ENCODE measurements at places on chromosomes 5 and 9.

GRCh38 chr9:565528-565927 lies 276.0 kb upstream of the DMRT1 start:
- DNase-seq: no peak

- no peak for DNase-seq
These were observed 935.7 kb upstream of the NUDT12 start for GRCh38 chr5:104498281-104498680.

- no peak for DNase-seq
These were observed 191.1 kb upstream of the DMRT1 start for GRCh38 chr9:650362-650761.

GRCh38 chr5:123524146-123524545 lies 12.2 kb downstream of the CSNK1G3 start:
- DNase-seq: no peak

GRCh38 chr9:130209422-130209821 lies 37.2 kb downstream of the NCS1 start:
- DNase-seq: no peak

GRCh38 chr5:98163796-98164493 lies 609.5 kb upstream of the RGMB start:
- DNase-seq: no peak

- peak; percentile 84 for DNase-seq
These were observed 36.7 kb upstream of the TIFAB start for GRCh38 chr5:135488727-135489465.

DNA sequence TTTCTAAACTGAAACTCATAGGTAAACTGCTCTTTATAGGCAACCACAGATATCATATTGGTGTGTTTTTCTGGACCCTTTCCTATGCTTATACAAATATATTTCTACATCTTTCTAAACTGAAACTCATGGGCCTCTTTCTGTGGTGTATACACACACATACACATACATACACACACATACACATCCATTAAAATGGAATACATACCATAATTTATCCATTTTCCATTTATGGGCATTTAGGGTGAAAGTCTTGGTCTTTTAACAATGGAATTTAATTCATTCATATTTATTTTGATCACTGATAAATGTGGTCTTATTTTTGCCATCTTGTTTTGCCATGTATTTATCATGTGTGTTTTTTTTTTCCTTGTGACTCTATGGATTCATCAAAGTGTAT lies 44.1 kb downstream of the SLC22A5 start:
- no peak for DNase-seq

GRCh38 chr5:78553580-78554353 lies 94.8 kb downstream of the LHFPL2 start:
- no peak for DNase-seq

GRCh38 chr5:6644794-6645241 lies 11.6 kb downstream of the SRD5A1 start:
- no peak for DNase-seq

DNA sequence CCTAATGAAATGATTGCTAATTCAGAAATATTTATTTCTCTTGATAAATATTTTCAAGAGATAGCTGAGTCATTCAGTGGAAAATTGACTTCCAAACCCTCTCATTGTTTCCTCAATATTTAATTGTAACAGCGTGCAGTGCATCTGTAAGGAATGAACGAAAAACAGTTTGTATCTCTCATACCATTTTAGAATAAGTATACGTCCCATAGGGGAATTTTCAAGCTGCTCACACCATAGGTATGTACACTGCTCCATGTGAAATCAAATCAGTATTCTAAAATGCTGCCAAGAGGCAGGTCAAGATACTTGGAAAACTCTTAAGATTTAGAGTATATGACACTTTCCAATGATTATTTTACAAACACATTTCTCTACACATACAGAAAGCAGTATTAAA lies 202.2 kb downstream of the ARL15 start:
- DNase-seq: no peak

DNA sequence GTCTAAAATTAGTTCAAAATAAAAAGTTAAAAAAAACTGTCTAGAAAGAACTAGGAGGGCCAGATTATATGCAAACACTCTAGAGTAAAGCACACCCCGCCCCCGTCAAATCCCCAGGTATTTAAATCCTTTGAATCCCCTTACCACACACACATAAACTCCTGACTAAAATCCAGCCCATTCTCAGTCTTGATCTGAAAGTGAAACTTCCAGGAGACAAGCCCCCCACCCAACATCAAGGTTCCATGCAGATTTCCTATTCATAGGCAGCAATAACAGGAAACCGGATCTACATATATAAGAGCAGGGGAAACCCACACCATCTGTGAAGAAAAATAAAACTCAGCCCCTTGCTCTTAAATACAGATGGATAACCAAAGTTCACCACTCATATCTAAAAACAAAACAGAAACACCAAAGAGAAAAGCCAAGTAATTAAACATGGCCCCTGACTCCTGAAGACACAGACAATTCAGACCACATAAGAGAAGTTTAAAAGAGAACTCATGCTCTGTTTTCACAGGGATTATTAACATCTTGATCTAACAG lies 42.3 kb downstream of the MARCHF3 start:
- no peak for DNase-seq

DNA sequence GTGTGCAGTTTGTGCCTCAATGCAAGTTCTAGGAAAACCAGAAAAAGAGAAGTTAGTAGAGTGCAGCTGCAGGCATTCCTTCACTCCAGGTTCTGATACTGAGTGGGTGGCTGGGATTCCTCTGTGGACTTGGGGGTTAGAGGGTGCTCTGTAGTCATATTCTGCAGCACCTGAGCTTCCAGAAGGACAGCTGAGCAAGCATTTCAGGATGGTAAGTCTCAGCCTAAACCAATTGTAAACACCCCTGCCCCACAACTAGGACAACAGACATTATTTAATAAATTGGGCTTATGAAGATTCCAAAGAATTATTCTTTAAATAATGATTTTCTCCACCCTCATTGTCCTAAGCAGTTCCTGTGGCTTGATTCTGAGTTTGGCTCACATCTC lies 9.1 kb downstream of the FAXDC2 start:
- DNase-seq: no peak

DNA sequence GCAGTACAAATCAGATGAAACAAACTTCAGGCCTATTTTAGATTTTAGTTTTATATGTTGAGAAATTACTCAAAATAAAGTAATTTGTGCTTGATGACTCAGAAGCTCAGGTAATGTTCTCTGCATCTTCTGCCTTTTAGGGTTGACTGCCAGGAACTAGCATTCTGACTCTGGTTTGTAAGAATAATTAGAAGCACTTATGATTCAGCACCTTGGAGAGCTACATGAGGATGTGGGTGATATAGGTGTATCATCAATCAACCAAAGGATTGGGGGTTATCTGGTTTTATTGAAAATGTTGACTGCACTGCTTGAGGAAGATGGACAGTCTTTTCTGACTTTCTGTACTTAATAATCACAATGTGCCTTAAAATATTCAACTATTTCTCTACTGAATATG lies 118.7 kb upstream of the SGCD start:
- DNase-seq: no peak

GRCh38 chr9:7376833-7377232 lies 422.7 kb downstream of the DMAC1 start:
- no peak for DNase-seq

- DNase-seq: no peak
These were observed 1.8 kb upstream of the HNRNPAB start for GRCh38 chr5:178202541-178202940.

- DNase-seq: no peak
These were observed 12.1 kb upstream of the DMAC1 start for GRCh38 chr9:7811677-7812076.

DNA sequence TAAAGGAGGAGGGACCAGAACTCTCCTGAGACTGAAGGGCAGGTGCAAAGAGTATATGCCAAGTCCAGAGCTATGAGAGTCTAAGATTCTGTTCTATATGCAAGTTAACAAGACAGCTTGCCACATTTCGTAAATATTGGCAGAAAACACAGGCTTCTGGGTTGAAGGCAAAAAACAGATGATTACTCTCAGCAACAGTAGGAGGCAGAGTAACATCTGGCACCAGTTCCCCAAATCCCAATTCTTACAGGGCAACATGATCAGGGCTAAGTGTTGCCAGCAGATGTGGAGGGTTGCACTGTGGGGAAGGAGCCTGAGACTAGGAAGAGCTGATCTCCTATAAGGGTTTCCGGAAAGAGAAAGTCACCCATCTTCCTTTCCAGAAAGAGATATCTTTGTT lies 179.4 kb downstream of the PJA2 start:
- no peak for DNase-seq

DNA sequence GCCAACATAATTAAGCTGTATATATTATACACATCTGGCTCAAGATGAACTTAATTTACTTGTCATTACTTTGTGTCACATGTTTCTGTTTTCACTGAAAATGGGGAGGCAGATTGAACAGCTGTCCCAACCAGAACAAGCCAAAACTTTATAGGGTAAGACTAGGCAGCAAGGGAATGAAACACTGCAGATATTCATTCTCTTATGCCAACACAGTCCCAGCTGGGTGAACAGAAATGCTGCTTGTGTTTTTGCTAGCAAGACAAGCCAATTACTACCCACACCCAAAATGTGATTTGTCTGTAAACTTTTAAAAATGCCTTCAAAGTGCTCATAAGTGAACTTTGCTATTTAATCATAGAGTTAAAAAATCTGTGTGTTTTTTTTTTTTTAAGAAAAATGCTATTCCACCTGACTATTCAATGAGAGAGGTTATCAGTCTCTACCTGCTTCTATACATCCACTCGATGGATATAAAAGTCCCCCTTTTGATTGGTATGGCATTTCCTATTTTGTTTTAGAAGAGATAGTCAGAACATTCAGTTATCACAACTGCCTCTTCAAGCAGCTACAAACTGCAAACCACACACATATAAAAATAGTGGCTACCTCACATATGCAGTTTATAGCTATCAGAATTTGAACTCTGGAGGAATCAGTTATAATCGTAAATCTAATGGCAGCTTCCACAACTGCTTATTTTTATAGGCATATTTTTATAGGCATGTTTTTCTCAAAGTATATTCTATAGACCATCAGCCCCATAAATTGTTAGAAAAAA lies 91.9 kb upstream of the PPP1R2B start:
- no peak for DNase-seq

- no peak for DNase-seq
These were observed 229.0 kb downstream of the ELAVL2 start for GRCh38 chr9:23596913-23597634.

DNA sequence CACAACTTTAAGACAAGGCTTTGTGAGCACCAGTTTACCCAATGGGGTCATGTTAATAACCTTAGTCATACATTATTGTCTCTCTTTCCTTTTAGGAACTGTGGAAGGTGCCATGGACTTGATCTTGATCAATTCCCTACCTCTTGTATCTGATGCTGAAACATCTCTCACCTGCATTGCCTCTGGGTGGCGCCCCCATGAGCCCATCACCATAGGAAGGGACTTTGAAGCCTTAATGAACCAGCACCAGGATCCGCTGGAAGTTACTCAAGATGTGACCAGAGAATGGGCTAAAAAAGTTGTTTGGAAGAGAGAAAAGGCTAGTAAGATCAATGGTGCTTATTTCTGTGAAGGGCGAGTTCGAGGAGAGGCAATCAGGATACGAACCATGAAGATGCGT lies 48.7 kb downstream of the TEK start:
- no peak for DNase-seq
